ENCODE measurements at places on chromosomes 1 and 21.

DNA sequence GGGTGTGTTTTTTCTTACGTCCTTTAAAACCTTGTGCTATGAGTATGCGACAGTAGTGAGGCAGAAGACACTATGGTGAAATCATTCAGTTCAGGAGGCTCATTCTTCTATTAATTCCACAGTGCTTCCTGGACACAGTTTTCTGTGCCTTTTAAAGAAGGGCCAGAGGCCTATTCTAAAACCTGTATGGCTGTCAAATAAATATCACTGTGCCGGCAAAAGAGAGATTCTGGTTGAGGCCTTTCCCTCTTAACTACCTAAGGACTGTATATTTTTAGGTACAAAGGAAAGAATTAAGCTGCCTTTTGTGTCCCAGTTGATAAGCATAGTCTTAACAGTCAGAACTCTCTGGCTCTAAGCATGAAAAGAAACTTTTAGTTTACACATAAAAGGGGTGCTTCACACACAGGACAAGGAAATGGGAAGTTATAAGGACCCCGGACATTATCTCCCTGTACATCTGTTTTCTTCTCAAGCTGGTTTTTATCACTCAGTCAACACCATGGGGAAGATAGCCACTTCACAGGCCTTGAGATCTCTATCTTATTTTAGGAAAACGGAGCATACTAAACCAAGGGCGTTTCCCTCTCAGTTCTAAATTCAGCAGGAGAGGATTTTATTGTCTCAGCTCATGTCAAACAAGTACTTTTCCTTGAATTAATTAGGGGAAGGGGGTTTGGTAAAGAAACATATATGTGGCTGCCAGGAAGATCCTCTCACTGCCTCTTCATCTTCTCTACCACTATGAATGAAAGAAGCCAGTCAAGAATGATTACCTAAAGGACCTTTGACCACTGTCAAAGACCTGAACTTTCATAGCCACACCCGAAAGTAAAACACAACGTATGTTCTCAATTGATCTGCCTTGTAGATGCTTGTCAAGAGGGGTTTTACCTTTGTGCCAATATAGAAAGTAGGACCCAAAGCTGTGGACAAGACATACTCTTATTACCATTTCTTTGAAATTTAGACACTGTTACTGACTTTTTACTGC is 71.4 kb upstream of the HSPA13 start:
- ATAC-seq: no peak

DNA sequence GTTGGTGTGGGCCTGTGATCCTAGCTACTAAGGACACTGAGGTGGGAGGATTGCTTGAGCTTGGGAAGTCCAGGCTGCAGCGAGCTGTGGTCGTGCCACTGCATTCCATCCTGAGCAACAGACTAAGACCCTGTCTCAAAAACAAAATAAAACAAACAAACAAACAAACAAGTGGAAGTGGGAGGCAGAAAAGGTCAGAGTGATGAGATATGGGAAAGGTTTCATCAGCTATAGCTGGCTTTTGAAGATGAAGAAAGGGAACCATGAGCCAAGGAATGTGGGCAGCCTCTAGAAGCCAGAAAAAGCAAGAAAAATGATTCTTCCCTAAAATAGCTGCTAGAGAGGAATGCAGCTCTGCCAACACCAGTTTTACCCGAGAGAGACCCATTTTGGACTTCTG is 10.6 kb upstream of the NUCKS1 start:
- ATAC-seq: no peak

- no peak for ATAC-seq
Measured at GRCh38 chr1:175649416-175649815, 94.0 kb downstream of the TNR start.

- ATAC-seq: no peak
Measured at GRCh38 chr21:25898671-25899070, 163.9 kb downstream of the GABPA start.

DNA sequence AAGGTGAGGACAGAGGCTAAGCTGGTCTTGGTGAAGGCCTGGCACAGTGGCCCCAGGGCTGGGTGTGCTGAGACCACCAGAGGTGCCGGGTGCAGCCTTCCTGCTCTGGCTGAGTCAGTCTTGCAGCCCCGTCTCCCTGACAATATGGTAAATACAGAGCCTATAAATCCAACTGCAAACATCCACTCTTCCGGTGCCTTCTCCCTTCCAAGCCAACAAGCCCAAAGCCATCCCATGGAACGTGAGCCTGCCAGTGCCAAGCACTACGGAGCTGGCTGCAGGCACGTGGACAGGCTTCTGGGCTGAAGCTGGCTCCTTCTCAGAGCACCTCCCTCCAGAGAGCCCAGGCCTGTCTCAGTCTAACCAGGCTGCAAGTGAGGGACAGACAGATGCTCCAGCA is 70.0 kb downstream of the TRABD2B start:
- no peak for ATAC-seq

GRCh38 chr21:46489162-46489663 is 30.5 kb downstream of the DIP2A start:
- ATAC-seq: no peak

GRCh38 chr1:41894101-41894807 is 24.5 kb downstream of the HIVEP3 start:
- ATAC-seq: no peak

DNA sequence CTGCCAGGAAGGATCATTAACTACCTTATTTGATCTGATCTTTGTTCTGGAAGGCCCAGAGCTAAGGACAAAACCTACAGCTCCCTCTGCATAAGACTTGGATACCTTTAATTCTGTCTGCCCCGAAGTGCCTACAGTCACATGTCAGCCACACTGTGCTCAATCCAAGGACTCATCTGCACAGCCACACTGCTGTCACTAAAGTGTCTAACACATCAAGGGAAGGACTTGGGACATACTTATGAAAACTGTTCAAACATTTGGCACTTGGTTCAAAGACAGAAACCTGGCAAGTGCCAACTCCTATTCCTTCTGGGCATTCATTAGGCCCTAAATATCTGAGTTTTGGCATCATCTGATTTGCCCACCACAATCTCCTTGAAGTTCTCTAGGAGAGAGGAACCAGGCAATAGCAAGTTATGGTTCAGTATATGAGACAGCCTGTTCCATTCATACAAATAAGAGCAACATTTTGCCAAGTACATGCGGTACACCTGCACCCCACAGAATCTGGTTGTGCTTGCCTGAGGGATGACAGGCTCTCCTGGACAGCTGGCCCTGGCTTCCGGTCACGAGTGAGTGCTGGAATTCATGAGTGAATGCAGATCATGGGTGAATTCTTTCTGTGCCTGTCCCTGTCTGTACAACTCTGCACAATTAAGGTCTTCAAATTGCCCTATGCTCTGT is 105.9 kb downstream of the KCNK1 start:
- no peak for ATAC-seq

GRCh38 chr1:238916828-238917227 is 469.5 kb upstream of the CHRM3 start:
- ATAC-seq: no peak

DNA sequence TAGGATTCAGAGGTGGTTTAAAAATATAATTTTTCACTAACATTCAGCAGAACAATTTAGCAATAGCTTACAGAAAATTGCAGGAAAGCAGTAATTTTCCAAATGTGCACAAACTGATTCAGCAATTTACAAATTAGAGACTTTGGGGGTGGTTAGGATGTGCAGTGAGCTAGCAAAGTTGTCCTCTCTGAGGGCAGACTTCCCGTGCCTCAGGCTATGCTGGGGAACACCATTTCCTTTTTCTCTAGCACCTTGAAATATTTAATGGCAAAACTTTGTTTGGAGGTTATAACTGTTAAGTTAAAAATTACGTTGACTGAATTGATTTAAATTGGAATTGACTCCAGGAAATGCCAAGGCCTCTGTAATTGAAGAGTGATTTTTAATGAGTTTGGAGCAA is 258.9 kb downstream of the PTBP2 start:
- no peak for ATAC-seq

DNA sequence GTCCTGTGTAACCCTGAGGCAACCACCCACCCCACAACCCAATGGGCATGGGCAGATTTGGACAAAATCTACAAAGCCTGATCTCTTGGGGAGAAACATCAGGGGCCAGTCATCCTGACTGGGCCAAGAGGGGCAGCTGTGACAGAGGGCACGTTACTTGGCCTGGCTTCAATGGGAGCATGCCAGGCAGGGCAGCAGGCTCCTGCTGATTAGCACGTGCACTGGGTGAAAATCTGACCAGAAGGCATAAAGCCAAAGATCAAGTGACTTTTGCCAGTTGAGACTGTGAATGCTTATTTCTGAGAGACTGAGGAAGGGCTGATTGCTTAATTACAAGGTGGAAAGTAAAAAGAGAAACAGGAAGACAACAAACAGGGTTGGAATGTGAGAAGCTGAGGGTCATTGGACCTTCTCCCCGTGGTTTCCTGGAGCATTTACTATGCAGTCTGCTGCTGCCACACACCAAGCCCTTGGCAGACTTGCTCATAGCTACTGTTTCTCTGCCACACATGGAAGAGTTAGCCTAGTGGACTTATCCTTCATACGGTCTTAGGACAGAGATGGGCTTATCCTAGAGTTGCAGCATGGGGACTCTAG is 39.8 kb upstream of the TNR start:
- no peak for ATAC-seq

DNA sequence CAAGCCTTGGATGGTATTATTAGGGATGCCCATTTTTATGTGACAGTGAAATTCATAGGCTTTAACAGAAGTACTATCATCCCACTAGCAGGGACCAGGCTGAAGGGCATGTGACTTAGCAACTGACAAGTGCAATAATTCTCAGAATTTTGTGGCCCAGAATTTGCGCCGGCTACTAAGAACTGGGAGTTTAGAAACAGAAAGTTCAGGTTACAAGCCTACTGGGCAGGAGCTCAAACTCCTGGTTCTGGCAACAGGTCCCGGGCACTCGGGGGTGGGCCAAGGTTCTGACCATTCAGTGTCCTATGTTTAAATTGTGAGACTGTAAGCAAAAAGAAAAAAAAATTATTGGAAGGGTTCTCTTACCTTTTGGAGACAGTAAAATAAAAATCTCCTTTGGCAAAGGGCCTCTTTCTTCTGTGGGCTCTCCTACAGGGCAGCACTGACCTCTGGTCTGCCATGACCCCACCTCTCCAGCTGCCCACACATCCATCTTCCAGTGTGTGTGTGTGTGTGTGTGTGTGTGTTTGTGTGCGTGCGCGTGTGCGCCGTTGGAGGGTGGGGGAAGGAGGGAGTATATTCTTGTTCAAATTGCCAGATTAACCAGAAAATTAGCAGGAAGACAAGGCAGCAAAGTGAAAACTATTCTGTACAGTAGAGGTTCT is 26.1 kb downstream of the IRF2BP2 start:
- ATAC-seq: no peak

DNA sequence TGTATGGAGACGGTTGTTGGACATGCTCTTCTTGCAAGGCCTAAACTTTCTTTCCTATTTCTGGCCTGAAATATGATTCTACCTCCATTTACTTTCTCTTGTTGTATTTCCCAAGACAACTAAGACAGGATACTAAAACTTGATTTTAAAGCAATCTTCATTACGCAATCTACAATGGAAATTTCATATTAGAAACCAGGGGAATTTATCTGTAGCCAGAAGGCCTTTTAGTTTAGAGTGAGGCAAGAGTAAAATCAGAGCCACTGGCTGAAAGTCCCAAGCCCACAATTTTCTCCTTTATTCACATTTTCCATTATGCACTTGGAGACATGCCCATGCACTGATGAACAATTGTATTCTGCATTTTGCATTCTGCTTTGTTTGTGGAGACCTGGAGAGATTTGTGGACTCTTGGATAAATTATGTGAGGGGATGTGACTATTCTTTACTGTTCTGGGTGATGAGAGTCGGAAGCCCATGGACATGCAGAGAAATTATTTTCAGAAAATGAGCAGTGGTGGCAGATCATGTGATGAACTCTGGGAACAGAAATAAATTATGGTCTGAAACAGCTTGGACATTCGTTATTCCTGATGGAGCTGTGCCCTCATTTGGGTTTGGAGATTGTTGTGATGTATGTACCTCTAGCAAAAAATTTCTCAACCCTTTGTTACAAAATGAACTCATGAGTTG is 336.8 kb downstream of the SEC16B start:
- no peak for ATAC-seq

GRCh38 chr1:147050654-147051053 is 112.5 kb downstream of the NBPF12 start:
- no peak for ATAC-seq

GRCh38 chr1:63723602-63724001 is 50.2 kb upstream of the ROR1 start:
- ATAC-seq: no peak

DNA sequence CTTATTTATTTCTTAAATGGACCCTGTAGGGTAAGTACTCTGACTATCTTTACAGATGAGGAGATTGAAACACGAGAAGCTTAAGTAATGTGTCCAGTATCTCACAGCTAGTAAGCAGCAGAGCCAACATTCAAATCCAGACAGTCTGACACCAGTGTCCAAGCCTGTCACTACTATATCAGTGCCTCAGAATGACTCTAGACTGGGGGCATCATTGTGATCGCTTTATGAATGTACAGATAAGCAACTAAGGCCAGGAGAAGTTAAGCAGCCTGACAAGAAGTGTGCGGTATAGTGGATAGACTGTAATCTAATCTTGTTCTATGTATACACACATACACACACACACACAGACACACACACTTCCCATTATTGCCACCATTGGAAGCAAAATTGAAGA is 158.7 kb downstream of the NTNG1 start:
- ATAC-seq: no peak

GRCh38 chr1:58392083-58392482 is 154.4 kb downstream of the OMA1 start:
- peak; percentile 82 for ATAC-seq

DNA sequence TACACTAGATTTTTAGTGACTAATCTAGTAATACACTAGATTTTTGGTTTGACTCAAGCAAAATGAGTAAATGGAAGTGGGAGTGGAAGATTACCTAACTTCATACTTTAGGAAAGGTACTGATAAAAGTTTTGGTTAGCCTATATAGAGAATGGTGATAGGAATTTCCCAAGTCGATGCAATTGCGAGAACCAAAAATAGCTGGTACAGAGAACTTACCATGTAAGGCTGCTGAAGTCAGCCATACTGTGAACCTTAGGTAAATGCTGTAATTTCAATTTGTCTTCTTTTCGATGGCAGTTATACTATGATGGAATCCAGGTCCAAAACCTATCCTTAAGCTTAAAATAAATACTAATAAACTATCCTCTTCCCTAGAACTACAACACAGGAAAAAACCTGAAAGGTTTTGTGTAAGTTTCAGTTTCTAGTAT is 4.6 kb downstream of the PNRC2 start:
- ATAC-seq: no peak

- no peak for ATAC-seq
Measured at GRCh38 chr1:205601205-205601604, 30.6 kb downstream of the ELK4 start.

DNA sequence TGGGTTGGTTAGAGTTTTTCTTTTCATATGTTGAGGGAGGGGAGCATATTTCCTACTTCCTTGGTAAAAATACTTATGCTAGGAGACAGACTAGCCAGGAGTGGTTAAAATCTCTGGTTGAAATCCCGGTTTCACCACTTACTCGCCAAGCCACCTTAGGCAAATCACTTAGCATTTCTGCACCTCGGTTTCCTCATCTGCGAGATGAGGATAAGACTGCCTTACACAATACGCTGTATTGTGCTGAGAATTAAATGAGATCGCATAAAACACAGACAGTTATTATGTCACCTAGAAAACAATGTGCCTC is 1.4 kb downstream of the IFFO2 start:
- ATAC-seq: no peak

GRCh38 chr1:239960366-239960765 is 131.3 kb upstream of the FMN2 start:
- ATAC-seq: no peak

GRCh38 chr1:153945131-153945794 is 1.3 kb downstream of the DENND4B start:
- peak; percentile 58 for ATAC-seq
